K562 (cell line): ENCODE measurements at places on chromosomes 5 and 9. TPM values are rescaled to one million over a fixed set of nuclear protein-coding genes. Genes with fewer than 3 reads are reported as not detected.

IL5 gene
- total RNA-seq, result not detected in 2 replicates

IGIP gene
- 1.1 and 1.2 TPM in 2 replicates for total RNA-seq

OR1J2 gene
- not detected in 2 replicates for total RNA-seq

RFESD gene
- 128 and 129 TPM in 2 replicates for total RNA-seq

GABRA1 gene
- not detected in 2 replicates for total RNA-seq

ZNF484 gene
- total RNA-seq, result 2.7 TPM in 2 replicates

SCGB3A2 gene
- total RNA-seq, result 0.35 TPM in 1 of 2 replicates, not detected in the other

TRPM6 gene
- 0.11 and 0.13 TPM in 2 replicates for total RNA-seq

- DNase-seq, result no peak
Observed at GRCh38 chr5:67268231-67269021, 71.8 kb upstream of the CD180 start.

DNA sequence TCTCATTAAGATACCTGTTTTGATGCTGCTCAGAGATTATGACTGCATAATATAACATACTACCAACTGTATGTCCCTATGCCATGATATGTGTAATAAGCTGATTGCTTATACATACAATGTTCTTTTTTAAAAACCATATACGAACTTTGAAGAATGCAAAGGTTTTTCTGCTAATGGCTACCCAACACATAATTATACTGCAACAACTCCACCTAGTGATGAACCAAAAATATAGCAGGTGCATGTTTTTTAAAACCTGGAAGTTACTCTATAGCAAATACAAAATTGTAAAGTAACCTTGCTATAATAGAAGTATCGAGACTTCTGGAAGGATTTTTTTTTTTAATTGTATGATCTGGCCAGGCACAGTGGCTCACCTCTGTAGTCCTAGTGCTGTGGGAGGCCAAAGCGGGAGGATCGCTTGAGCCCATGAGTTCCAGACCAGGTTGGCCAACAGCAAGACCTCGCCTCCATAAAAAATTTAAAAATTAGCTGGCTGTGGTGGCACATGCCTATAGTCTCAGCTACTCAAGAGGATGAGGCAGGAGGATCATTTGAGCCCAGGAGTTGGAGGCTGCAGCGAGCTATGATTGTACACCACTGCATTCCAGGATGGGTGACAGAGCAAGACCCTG lies 49.1 kb downstream of the HOMER1 start:
- DNase-seq, result peak; percentile 12

DNA sequence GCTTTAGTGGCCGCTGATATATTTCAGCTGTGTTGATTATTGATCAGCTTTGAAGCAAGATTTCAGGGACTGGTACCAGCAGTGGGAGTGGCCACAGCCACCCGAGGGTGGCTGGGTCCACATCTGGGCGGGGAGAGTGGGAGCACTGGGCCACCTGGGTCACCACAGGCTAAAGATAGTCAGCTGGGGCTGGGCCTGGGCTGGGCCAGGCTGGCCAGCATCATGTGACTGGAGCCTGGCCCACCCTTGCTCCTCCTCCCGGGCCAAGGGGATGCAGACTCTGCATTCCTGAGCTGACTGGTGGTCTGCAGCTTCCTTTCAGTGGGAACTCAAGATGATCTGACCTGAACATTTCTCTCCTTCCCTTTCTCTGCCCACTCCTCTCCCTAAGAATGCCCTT lies 27.1 kb downstream of the LARP1 start:
- DNase-seq, result peak; percentile 60

DNA sequence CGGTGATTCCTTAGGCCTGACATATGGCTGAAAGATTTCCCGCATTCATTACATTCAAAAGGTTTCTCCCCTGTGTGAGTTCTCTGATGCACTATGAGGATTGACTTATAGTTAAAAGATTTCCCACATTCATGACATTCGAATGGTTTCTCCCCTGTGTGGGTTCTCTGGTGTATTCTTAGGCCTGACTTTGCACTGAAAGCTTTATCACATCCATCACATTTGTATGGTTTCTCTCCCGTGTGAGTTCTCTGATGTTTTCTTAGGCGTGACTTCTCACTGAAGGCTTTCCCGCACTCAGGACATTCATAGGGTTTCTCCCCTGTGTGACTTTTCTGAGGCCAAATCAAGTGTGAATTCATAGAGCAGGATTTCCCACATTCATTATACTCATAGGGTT lies 35.8 kb downstream of the ZNF782 start:
- no peak for DNase-seq

GRCh38 chr5:56317923-56318561 lies 84.9 kb upstream of the ANKRD55 start:
- no peak for DNase-seq

GRCh38 chr9:79671558-79671957 lies 99.8 kb downstream of the TLE4 start:
- DNase-seq, result no peak

DNA sequence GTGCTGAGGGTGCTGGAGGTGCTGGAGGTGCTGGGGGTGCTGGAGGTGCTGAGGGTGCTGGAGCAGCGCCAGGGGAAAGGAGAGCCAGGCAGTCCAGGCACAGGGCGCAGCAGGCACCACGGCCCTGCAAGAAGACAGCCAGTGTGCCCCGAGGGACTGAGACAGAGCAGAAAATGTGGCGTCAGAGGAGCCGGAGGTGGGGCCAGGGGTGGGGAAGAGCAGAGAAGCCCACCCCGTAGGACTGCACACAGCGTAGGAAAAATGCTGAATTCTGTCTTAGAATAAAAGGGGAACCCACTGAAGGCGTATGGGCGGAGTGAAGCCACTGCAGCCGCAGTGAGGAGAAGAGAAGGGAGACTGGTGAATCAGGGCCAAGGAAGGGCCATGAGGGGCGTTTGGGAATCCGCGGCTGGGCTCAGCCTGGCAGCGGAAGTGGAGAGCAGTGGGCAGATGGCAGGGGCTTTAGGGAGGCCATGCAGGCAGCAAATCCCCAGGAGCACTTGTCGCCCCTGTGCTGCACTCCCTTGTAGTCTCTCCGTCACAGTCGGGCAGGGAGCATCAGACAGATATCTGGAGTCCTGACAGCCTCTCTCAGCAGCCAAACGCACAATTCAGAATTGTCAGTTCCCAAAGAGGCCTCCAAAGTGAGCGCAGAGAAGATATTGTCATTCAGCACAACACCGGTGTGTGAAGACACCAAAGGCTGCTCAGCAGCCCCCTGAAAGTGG lies 35.9 kb upstream of the LECT2 start:
- no peak for DNase-seq

DNA sequence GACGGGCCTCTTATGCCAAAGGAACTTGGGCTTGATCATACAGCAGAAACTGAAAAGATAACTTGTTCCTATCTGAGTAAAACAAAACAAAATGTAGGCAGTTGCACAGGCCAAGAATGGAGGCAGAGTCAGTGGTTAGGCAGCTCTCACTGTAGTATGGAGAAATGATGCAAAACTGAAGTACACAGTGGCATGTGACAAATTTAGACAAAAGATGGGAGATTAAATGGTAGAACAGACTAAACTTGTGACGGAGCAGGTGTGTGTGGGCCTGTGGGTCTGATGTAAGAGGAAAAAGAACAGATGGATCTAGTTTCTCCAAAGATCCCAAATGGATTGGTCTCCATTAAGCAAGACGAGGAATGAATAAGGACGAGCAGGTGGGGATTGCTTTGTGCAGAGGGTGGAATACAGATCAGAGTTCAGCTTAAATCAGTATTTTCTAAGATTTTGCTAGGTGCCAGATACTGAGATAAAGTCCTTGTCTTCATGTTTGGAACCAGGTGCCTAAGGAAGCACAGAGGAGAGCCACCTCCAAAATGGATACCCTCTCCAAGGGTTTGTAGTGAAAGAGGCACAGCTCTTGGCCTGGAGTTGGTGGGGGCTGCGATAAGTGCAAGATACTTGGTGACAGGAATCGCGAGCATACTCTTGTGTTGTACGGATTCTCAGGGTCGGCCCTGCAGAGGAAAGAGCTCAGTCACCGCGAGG lies 722 bp upstream of the DCP2 start:
- no peak for DNase-seq

- DNase-seq, result no peak
Observed at GRCh38 chr5:45060724-45061123, 252.0 kb downstream of the MRPS30 start.

DNA sequence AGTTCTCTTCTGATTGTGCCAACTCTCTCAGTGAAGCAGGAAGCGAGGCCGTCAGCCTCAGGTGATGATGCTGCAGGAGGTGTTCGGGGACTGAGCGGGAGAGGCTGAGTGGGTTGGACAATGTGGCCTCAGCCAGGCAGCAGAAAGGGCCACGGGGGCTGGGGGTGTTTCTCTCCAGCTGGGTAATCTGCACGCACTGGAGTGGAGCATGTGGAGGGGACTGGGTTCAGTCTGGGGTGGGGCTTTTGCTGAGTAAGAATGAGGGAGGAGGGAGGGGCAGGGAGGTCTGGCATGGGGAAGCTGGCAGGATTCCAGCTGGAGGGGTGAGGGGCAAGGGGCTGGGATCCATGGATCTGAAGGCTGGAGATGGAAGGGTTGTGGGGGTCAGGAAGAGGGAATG lies 60.8 kb upstream of the PHYKPL start:
- DNase-seq, result no peak

- no peak for DNase-seq
Observed at GRCh38 chr9:36207546-36208012, 16.9 kb downstream of the CLTA start.

GRCh38 chr9:136194540-136194939 lies 10.4 kb downstream of the LHX3 start:
- DNase-seq, result no peak

GRCh38 chr5:150131978-150132694 lies 23.5 kb downstream of the PDGFRB start:
- no peak for DNase-seq

DNA sequence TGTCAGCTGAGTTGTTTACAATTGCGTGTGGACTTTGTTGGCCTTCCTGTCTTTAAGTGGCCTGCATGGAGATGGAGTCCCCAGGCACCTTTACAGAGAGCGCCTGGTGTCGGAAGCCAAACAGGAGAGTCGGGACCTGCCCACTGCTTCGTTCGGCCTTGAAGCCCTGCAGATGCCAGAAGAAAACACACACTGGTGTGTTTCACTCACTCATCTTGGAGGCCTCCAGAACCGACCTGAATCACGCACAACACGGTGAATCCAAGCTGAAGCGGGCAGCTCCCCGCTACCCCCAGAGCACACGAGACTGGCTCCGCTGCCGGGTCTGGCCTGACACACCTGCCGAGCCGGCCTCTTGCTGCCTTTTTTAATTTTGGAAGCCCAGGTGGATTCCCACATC lies 419.4 kb upstream of the IRX4 start:
- no peak for DNase-seq

DNA sequence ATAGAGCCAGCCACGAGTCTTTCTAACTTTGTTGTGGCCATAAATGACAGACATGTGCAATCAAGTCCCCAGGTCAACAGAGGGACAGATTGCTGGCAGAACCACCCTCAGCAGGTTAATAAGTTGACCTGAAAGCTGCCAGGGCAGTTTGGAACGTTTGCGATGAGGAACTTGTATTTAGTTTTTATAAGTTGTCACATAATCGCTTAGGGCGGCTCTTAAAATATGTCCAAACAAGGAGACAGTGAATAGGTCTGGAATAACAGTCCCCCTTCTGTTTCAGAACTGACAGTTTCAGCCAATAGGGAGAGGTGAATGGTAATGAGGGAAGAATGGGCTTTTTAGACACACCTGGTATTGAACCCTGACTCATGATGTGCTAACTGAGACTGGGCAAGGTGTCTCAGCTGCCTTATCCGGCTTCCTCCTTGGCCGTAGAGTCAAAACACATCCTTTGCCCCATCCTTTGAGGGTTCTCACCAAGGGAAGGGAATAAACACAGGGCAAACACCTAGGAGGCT lies 33.6 kb upstream of the GABRP start:
- no peak for DNase-seq

DNA sequence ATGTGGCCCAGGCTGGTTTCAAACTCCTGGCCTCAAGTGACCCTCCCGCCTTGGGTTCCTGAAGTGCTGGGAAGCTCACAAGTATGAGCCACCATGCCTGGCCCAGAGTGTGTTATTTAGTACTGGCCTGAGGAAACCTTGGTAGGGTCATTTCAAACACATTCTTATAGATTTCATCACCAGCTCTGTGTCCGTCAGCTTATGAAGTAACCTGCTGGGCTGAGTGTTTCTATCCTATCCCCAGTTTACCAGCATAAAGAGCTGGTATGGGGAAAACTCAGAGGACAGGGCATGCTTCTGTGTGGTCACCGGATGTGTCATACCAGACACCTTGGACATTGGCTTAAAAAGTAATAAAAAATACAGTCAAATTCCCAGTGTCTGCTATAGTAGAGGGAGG lies 45.3 kb downstream of the PTPN3 start:
- DNase-seq, result no peak

DNA sequence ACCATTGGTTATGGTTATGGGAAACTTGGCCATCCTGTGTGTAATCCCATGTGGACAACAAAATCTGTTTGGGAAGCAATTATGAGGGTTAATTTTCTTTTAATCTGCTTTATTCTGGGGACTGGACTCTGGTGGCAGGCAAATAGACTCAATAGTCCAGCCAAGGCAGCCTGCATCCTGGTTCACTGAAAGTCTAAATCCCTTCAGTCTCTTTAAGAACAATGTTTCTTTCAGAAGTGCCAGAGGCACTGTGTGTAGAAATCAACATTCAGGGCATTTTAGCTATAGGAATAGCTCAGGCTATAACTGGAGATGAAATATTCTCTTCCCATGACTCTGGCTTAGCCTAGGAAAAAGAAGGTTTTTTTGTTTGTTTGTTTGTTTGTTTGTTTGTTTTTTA lies 118.0 kb downstream of the SPATA31D1 start:
- DNase-seq, result no peak

GRCh38 chr5:122311497-122311960 lies 508 bp upstream of the SNCAIP start:
- no peak for DNase-seq

DNA sequence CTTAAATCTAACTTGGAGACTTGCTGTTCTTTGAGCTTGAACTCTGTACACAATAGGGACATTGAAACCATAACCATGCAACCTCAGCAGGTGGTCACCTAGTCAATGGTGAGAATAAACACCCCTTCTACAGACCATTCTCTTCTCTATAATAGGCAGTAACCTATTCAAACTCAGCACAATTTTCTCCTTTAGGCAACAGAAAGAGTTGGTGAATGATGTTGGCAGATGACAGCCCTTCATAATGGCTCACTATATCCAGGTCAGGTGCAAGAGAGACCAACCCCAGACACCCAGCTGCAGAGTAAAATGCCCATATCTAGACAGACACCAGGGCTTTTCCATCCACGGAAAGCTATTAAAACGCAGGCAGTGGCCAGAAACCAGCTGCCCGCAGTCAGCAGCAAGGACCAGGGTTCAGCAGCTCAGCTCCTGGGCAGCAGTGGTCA lies 106.7 kb downstream of the SERINC5 start:
- no peak for DNase-seq

DNA sequence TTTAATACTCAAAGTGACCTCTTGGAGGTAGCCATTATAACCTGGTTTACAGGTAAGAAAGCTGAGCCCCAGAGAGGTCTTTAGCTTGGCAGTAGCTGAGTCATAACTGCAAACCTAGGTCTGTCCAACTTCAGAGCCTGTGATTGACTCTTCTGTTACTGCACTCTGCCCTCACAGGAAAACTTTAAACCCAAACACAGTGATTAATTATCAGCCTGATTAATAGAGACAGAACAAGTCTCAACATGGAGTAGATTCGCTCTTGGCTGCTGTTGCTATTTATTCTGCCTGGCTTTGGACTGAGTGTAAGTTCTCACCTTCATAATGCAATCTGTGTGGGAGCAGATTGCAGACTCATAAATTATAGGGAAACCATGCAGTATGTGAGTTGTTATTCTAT lies 27.4 kb upstream of the TXN start:
- DNase-seq, result no peak
